ENCODE measurements at places on chromosomes 16 and 17.

DNA sequence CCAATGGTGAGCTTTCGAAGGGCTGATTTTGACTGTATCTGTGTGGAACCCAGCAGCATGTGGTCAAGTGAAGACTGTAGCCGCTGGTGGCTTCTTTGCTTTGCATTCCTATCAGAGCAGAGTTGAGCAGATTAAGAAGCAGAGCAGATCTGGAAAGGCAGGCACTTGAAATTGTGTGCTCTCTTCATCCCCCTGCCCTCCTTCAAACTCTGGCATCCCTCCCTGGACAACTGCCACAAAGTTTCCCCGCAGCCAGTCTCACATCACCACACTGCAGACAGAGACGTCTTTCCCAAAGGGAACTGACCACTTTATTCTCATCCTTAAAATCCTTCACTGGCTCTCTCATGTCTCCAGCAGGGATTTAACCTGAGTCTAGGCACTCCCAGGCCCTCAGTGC lies 237.1 kb upstream of the DYNLRB2 start:
- DNase-seq: no peak

- DNase-seq: no peak
Measured at GRCh38 chr17:75504347-75505151, 10.8 kb downstream of the CASKIN2 start.

DNA sequence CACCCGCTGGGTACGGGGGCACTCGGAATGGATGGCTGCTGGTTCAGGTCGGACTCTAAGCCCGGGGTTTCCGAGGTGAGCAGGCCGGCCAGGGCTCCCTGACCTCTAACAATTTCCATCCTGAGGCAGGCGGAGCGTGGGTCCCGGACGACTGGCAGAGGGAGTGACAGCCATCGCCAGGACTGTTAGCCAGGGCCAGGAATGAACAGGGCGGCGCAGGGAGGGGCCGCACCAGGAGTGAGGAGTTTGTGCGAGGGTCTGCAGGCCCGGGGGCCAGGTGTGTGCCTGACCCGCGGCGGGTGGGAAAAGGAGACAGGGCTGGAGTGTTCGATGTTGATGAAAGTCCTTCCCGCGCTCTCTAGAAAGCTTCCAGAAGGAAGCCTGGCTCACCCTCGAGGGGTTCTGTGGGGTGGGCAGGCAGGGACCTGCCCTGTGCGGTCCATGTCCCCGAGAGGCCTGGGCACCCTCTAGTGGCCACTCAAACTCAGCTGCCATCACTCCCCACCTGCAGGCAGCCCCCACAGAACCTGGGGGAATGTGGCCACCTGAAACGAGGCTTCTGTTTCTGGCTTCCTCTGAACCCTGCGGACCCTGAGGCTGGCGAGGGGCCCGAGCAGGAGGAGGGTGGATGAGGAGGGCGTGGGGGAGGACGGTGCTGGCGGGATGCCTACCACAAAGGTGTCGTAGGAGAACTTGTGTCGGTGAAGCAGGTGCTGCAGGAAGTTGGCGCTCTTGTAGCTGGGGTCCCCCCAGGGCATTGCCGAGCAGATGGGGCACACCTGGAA lies 8.2 kb downstream of the RNF166 start:
- no peak for DNase-seq

DNA sequence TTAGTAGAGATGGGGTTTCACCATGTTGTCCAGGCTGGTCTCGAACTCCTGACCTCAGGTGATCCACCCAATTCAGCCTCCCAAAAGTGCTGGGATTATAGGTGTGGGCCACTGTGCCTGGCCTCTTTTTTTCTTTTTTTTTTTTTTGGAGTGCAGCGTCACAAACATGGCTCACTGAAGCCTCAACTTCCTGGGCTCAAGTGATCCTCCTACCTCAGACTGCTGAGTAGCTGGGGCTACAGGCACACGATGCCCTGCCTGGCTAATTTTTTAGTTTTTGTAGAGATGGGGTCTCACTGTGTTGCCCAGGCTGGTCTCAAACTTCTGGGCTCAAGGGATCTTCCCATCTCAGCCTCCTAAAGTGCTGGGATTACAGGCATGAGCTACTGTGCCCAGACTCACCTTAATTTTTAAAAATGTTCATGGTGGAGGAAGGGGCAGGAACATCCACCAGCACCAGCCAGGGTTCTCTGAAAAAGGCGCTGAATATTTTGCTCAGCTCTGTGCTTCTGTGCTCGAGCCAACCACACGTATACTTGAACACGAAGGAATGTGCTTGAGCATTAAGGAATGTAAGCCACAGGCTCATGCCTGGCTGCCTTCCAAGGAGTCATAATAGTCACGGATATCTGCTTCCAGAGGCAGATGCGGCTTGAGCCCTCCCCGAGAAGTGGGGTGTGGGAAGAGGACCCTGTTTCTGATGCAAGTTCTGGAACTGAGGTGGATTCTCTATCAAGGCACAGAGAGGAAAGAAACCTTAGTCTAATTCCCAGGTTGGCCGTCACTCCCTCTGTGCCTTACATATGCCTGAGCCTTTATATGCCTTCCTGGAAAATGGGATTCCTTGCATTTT lies 65.5 kb upstream of the CREBBP start:
- no peak for DNase-seq

GRCh38 chr17:66357037-66357436 lies 54.6 kb downstream of the PRKCA start:
- DNase-seq: no peak

- no peak for DNase-seq
Measured at GRCh38 chr17:36128411-36128978, 24.9 kb downstream of the CCL4 start.

DNA sequence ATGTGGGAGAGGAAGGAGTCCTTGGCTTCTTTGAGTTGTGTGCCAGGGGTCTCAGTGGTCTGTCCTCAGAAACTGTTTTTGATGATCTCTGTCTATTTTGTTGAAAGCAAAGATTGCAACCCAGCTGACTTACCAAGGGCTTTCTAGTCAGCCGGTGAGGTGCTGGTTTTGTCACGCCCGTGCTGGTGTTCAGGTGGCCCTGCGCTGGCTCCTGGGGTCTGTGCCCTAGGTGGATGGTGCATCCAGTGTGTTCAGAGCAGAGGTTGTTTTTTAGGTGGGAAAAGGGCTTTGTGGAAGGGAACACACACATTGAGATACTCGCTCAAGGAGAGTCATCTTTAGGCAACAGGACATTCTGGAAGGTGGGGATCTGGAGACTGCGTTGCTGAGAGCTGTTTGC lies 51.0 kb downstream of the BANP start:
- DNase-seq: no peak

DNA sequence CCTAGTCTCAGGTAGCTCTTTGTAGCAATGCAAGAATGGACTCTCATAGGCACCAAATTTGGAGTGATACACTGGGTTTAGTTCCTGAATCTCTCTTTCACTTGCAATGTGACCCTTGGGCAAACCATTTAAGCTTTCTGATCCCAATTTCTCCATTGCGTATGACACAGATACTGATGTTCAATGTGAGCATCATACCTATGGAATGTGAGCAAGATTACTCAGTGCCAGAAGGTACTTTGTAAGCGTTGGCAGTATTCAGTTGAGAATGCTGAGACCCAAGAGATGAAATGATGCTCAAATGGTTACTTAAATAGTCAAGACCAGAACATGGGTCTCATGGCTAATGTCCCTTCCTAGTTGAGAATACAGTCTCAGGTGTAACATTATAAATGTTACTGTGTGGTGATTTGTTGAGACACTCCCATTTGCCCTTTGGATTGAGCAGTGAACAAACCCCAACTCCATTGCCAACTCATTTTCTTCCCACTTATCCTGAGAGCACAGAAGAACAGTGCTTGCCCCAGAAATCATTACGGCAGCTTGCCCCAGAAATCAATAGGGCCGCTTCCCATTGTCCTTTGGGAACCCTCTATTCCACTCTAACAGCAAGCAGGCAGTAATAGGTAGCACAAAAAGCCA lies 134.1 kb downstream of the SOX9 start:
- no peak for DNase-seq

- no peak for DNase-seq
Measured at GRCh38 chr17:50289278-50289677, 15.0 kb downstream of the TMEM92 start.

DNA sequence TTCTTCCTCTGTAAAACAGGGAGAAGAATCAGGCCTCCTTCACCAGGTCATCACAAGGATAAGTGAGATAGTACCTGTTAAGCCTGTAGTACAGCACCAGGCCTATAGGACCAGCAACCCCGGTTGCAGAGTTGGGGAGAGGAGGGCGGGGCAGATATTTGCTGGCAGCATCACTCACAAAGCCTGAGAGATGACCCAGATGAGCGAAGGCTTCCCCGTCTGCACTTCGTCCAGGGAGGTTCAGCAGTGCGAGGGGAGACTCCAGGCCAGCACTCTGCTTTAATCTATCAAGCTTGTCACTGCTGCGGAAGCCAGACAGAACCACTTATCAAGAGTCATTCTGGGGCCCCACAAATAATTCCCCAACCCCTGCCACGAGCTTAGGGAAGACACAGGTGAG lies 15.8 kb upstream of the RBBP6 start:
- no peak for DNase-seq

DNA sequence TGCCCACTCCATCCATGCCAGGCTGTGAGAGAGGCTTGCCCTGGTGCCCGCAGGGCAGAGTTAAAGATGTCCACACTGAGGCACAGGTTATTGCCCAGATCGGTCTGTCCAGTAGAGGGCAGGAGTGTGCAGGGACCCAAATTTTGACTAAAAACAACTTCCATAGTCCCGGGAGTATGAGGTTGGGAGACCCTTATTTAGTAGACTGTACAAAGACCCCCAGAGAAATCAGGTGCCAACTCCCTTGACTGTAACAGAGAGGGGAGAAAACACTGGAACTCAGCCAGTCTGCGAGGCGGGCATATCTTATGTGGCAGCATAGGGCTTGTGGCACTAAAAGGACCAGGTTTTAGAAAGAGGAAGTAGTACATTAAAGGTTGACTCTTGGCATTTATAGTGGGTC lies 43.4 kb downstream of the HNF1B start:
- DNase-seq: no peak

DNA sequence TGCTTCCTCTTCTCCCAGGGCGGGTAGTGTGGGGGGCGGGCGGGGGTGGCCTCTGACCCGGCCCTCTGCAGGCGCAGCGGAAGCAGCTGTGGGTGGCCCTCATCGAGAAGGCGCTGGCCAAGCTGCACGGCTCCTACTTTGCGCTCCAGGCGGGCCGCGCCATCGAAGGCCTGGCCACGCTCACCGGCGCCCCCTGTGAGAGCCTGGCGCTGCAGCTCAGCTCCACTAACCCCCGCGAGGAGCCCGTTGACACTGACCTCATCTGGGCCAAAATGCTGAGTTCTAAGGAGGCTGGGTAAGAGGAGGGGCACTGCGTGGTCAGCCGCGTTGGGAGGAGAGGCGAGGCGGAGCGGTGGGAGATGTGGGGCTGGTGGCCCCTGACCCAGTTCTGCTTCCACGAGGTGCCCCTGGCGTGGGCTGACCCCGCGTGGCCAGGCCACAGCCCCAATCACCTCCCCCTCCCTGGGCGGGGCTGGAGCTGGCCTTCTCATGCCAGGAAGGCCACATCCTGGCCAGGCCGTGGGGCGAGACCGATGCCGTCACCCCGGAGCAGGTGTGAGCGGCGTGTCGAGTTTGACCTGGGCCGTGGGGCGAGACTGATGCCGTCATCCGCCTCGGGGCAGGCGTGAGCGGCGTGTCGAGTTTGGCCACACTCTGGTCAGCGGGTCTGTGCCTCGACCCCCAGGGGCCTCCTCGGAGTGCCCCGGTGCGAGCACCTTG lies 10.5 kb upstream of the PRR35 start:
- DNase-seq: no peak

DNA sequence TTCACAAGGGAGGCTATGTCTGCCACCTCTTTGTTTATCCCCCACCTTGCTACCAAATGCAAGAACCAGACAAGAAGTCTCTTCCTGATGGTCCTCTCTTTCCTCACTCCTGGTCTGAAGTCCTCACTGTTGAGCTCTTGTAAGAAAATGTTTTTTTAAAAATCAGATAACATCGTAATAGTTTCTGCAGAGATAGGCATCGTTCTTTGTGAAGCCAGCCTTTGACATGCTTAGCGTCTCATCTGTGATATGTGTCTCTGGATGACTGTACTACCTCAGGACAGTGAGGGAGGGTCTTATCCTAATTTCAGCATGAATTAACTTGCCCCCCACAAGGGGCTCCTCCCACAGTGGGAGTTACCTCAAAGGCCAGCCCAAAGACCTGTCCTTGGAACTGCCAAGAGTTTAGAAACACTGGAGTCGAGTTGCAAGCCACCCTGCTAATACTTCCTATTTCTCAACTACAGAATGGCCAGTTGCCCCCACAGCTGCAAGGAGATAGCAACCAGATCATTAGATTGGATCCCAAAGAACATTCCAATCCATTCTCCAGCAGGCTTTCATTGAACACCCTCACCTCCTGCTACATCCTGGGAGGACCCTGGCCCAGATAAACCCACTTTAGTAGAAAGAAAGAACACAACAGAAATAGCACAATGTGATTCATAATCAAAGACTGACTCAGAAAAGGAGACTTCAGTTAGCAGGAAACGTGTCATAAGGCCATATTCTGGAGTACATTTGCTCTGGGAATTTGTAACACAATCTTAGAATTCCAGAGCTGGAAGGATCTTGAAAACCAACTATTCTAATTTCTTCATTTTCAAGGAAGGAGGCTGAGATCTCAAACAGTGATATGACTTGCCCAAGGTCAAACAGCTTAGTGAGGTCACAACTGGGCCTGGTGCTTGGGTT lies 151.0 kb downstream of the IRX3 start:
- no peak for DNase-seq

DNA sequence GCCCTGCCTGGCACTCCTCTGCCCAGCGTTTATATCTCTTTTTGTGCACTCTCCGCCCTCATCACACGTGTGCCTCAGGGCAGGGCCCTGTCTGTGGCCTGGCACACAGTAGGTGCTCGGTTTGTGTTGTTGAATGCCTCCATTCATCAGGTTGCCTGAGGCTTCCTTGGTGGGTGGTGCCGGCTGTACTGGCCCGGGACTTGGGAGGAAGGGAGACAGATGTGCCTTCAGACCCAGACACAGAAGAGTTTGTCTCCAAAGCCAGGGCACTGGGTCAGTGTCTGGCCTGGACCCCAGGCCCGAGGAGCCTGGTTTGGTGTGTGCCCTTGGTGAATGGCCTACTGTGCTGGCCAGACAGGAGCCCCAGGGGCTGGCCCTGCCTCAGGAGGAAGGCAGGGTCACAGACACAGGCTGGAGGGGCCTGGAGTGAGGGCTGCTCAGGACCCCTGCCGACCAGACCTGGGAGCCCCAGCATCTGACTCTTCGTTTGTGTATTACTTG lies 71.6 kb downstream of the RAI1 start:
- DNase-seq: no peak

GRCh38 chr16:49484936-49485335 lies 111.3 kb downstream of the C16orf78 start:
- DNase-seq: peak; percentile 40

- DNase-seq: no peak
Measured at GRCh38 chr17:73783945-73784603, 139.8 kb upstream of the SDK2 start.

GRCh38 chr17:65100316-65101140 lies 36.6 kb upstream of the RGS9 start:
- peak; percentile 92 for DNase-seq

Measured in ascending aorta (tissue), 2 donors.